ENCODE measurements at places on chromosomes 1 and 21. TPM values are rescaled to one million over a fixed set of nuclear protein-coding genes. Genes with fewer than 3 reads are reported as not detected.

DNA sequence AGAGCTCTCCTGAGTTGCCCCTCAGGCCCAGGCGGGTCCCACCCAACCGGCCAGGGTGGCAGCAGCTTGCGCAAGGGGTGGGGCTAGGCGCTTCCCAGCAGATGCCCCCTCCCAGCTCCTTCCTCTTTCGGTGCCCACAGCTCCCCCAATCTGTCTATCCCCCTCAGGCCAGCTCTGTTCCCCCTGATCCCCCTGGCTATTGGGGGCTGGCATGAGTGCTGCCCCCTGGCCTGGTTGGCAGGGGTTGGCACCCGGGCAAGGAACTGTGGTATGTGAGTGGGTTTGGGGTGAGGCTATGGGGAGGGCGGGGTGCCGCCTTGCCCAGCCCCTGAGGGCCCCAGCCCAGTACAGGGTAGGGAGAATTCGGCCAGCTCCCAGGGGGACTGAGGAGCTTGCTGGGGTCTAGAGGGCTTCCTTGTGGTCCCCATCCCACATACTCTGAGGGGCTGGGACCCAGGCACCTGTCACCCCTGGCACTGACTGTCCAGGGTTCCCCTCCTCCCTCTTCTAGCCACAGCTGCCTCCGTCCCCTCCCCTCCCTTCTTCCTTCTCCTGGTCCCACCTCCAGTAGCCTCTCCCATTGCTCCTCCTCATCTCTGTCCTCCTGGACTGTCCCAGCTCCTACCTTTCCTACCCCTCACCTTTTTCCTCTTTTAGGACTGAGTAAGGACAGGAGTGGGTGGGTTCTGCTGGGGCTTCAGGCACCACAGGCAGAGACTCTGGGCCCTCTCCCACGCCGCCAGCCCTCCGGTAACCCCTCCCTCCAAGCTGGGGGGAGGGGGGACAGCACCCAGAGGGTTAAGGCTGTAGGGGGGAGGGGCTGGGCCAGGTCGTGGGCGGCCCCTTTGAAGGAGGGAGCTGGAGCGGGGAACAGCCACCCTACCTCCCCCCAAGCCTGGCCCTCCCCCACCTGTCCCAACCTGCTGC lies 5.7 kb downstream of the ZBTB7B start:
- no peak for DNase-seq

DNA sequence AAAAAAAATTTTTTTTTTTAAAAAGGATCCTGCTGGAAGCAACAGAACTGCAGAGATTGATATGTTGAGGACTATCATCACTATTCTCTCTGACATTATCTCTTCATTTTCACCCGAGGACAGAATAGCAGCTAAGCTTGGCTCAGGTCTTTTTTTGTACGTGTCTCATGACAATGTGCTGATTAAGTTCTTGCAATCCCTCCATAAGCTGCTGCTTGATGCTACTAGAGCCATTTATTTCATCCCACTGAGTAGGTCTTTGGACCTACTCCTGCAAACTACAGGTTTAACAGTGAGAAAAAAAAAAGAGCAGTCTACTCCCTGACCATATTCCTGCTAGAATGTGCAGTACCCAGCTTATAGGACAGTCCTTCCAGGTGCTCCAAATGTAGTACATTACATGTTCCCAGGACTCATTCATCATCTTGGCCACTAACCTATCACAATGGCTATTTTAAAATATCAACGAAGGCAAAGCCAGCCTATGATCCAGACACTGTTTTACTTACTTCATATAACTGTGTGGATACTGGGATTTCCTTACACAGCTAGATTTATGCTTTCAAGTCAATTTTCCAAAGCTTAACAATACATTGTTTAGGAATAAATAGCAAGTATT lies 54.1 kb downstream of the ARHGAP29 start:
- DNase-seq, result no peak

DNA sequence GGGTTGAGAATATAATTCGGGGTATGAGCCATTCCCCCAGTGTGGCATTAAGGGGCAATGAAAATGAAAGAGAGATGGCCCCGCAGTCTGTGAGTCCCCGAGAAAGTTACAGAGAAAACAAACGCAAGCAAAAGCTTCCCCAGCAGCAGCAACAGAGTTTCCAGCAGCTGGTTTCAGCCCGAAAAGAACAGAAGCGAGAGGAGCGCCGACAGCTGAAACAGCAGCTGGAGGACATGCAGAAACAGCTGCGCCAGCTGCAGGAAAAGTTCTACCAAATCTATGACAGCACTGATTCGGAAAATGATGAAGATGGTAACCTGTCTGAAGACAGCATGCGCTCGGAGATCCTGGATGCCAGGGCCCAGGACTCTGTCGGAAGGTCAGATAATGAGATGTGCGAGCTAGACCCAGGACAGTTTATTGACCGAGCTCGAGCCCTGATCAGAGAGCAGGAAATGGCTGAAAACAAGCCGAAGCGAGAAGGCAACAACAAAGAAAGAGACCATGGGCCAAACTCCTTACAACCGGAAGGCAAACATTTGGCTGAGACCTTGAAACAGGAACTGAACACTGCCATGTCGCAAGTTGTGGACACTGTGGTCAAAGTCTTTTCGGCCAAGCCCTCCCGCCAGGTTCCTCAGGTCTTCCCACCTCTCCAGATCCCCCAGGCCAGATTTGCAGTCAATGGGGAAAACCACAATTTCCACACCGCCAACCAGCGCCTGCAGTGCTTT lies 9.4 kb downstream of the PROX1 start:
- DNase-seq, result no peak

GRCh38 chr1:211667065-211667617 lies 8.3 kb downstream of the NEK2 start:
- DNase-seq, result no peak

GRCh38 chr1:45112661-45113060 lies 93.7 kb downstream of the ZSWIM5 start:
- DNase-seq, result no peak

DNA sequence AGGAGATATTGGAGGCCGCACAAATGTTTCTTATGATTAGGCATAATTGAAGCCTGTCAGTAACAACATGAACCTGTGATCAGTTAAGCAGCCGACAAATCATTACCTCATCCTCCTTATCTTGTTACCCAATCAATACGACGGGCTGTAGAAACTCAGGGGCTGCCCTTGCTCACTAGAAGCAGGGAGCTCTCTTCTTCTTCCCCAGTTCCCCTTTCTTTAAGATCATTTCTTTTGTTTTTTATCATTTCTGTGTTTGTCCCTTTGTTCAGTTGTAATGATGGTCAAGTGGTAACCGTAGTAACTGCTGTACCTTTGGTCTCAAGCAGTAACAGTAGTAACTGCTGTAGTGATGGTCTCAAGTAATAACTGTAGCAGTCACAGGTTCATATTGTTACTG lies 13.8 kb upstream of the FCGR2A start:
- DNase-seq, result no peak

DNA sequence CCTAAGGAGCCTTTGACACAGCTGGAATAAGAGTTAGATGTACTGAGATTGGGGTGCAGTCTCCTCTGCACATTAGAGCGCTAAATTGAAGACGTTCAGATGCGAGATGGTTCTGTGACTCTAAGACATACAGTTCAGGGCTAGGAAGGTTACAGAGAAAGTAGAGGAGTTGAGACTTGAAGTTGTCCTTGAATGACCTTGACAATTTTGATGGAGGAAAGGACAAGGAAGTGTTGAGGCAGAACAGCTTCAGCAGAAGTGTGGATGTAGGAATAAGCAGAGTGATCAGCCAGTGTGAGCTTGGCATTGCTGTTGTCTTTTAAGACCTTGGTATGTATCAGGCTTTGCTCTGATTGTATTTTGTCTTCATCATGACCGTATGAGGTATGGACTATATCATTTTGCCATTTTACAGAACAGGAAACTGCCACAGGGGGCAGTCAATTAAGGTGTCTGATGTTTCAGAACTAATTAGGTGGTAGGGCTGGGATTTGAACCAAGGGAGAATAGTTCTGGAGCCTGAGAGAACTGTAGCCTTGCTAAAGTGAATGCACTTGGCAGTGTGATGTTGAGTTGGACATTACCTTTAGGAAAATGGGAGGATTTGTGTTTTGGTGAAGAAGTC lies 9.2 kb downstream of the TTF2 start:
- no peak for DNase-seq

DNA sequence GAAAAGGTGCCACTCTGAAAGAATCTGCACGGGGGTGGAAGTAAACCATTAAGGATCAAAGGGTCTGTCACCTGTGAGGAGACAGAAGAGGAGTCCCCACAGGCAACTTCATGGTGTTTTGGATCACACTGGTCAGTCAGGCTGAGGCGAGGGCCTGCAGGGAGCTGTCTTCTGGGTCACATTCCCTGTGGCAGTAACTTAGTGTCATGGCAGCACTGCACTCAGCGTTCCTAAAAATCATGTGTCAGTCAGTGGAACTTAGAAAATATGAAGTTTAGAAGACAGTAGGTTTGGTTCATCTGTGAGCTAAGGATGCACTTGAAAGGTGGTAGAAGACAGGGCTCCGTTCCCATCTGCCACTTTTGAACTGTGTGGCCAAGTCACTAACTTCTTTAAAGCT lies 43.5 kb upstream of the CD101 start:
- no peak for DNase-seq

DNA sequence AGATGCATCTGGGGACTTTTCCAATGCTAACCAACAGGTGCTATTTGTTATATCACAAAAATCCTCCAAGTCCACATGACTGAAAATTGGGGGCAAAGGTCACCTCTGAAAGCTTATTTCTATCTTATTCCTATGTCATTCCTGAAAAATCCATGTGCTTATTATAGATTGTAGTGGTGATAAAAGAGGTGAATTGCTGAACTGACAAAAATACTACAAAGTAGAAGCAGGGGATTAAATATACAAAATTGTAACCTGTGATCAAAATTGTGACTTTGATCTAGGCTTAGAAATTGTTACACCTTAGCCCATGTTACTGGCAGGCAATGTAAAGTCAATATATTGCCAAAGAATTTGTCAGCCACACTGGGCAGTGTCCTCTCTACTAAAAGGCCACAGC lies 62.3 kb downstream of the IER5 start:
- no peak for DNase-seq

- DNase-seq, result no peak
These were observed 287.9 kb downstream of the ZNF326 start for GRCh38 chr1:90282811-90283210.

GRCh38 chr1:240732390-240732789 lies 120.4 kb upstream of the GREM2 start:
- DNase-seq, result no peak

DNA sequence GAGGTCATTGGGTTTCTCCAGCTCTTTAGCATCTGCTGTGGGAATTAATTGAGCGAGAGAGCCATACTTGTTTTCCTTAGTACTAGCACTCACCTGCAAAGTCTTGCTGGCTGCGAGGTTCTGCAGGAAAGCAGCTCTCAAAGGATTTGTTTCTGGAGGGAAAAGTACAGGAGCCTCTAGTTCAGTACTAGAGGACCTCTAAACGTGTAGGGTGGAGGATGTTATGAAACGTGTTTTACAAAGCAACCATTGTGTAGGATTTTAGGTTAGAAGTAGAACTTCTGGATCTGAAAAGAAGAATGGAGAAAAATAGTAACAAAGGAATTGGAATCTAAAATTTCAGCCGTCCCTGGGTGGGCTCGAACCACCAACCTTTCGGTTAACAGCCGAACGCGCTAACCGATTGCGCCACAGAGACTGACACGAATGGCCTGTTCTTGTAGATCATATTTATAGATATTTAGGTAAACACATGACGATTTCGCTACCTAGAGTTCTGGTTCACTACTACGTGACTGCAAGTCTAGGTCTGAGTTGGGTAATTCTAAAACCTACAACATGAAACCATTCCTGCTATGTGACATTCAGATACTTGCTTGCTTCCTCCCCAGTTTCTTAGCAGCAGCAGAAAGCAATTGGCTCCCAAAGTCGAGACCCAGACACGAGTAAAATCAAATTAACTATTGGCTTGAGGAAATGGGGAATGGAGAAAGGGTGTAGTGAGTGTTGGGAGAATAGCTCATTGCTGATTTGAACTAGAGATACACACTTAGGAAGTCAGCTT lies 60.2 kb upstream of the CFAP126 start:
- DNase-seq, result no peak

The GABRD gene
- 1.1 TPM for total RNA-seq

The FCAMR gene
- total RNA-seq, result not detected

The PAPPA2 gene
- 1.4 TPM for total RNA-seq

The PFKFB2 gene
- 49.9 TPM for total RNA-seq
